Iris pigment epithelial cell (primary cell): ENCODE measurements at places on chromosomes 7 and 10.
A peak's percentile ranks its signal among the peaks of the same experiment; 100 is the strongest.

DNA sequence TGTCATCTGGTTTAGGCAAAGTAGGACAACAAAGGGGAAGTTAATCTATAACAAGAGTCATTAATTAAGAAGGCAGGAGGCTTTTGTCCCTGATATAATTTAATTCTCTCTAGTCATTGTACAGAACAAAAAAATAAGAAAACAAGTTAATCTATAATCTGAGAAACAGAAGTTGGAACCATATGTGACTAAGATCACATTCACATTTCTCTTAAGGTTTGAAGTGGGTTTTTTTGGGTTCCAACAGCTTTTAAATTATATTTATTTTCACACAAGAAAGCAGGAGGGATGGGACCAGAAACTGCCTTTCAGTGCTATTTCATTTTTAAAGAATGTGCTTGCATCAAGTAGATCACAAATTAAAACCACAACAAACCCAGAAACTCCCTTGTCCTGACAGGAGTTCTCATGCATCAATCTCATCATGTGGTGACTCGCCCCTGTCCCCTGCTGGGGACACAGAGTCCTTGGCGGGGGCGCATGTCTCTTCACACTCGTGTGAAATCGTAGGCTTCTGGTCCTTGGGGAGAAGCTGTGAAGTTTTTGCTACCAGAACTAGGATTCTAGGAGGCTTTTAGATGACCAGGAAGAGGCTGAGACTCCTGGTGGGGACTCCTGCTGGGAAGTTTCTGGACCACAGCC, 10.1 kb upstream of the OPN4 start:
- DNase-seq = no peak

DNA sequence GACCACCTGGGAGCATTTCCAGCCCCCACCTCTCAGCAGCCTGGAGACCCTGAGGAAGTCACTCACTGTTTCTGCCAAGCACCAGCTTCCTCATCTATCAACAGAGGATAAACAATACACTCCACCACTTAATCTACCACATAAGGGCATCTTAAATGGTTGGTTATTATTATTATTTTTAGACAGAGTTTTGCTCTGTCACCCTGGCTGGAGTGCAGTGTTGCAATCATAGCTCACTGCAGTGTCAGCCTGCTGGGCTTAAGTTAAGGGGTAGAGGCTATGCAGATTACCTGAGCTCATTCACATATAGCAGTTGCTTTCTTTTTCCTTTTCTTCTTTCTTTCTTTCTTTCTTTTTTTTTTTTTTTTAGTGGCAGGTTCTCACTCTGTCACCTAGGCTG, 59.5 kb upstream of the ELN start:
- peak; percentile 28 for DNase-seq

- peak; percentile 38 for DNase-seq
Observed at GRCh38 chr7:77765906-77766800, 32.1 kb downstream of the TMEM60 start.

GRCh38 chr7:75738604-75738974, at the start of gene HIP1:
Gene HIP1 (minus strand): TSS chr7:75738941. CDS start chr7:75738920, 21 bp downstream.
- DNase-seq = no peak

- DNase-seq = no peak
Observed at GRCh38 chr10:11048707-11049278, 31.1 kb downstream of the CELF2 start.
